ENCODE measurements at places on chromosomes 1 and 21. TPM values are rescaled to one million over a fixed set of nuclear protein-coding genes. Genes with fewer than 3 reads are reported as not detected.

PLD5 gene
- total RNA-seq, result 1.6 TPM

RGS8 gene
- not detected for total RNA-seq

DCST2 gene
- total RNA-seq, result 0.46 TPM

PLEKHA6 gene
- 23.4 TPM for total RNA-seq

ZFP69B gene
- 1.3 TPM for total RNA-seq

ZC3H11A gene
- total RNA-seq, result 39.1 TPM

RBP7 gene
- total RNA-seq, result 4.7 TPM

PLCH2 gene
- total RNA-seq, result 0.53 TPM

KRTAP12-2 gene
- not detected for total RNA-seq

SYNC gene
- total RNA-seq, result 10.7 TPM

DTL gene
- total RNA-seq, result 17.4 TPM
